ENCODE measurements at places on chromosomes 4 and X. TPM values are rescaled to one million over a fixed set of nuclear protein-coding genes. Genes with fewer than 3 reads are reported as not detected.
A peak's percentile ranks its signal among the peaks of the same experiment; 100 is the strongest.

DNA sequence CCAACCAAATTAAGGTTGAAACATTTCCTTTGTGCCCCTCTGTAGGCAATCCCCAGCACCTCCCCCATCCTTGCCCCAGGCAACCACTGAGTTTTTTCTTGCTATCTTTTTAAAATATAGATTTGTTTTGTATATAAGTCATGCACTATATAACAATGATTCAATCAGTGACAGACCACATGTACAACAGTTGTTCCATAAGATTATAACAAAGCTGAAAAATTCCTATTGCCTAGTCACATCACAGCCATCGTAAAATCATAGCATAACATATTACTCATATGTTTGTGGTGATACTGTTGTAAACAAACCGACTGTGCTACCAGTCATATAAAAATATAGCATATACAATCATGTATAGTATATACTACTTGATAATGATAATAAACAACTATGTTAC, 211.9 kb upstream of the NRK start:
- no peak for DNase-seq

- DNase-seq = peak; percentile 72
Observed at GRCh38 chrX:155997436-155997835, at the start of gene IL9R. Gene IL9R (plus strand): TSS chrX:155997696. CDS start chrX:155997760, 64 bp downstream.

GRPR gene
- polyA plus RNA-seq = not detected

GAGE1 gene
- not detected for polyA plus RNA-seq

- DNase-seq = no peak
Observed at GRCh38 chr4:129438456-129438981, 342.6 kb downstream of the C4orf33 start.

- no peak for DNase-seq
Observed at GRCh38 chr4:40395908-40396793, 61.0 kb downstream of the CHRNA9 start.

GRCh38 chr4:14415146-14415545, 587.1 kb upstream of the CPEB2 start:
- DNase-seq = no peak

GRCh38 chr4:22496165-22496813, 19.6 kb downstream of the ADGRA3 start:
- no peak for DNase-seq

UGT2A1 gene
- not detected for polyA plus RNA-seq

- DNase-seq = no peak
Observed at GRCh38 chr4:70508801-70509200, 9.6 kb upstream of the AMTN start.

GAB1 gene
- 2.9 TPM for polyA plus RNA-seq

SLC49A3 gene
- polyA plus RNA-seq = 6.1 TPM

PSAPL1 gene
- polyA plus RNA-seq = not detected

JCHAIN gene
- 0.76 TPM for polyA plus RNA-seq

- no peak for DNase-seq
Observed at GRCh38 chr4:52884994-52885393, 22.9 kb downstream of the RASL11B start.

- no peak for DNase-seq
Observed at GRCh38 chr4:84384801-84385200, 114.3 kb downstream of the NKX6-1 start.

DNA sequence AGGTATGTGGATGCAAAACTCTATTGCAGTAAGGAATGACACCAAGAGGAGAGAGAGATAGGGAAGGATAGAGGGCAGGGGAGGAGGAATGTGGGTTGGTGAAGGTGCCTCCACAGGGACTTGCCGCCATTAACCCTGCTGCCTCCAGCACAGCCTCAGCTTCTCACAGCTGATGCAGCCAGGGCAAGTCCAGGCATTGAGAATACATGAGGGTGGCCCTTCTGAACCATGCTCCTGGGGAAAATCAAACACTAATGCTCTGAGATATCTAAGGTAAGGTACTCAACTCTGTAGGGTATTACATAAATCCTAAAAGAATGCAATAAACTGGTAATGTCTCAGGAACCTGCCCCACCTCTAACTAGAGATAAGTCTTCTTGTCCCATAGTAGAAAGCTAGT, 28.7 kb downstream of the UGT2B7 start:
- no peak for DNase-seq

HSD17B13 gene
- 0.10 TPM for polyA plus RNA-seq

- DNase-seq = no peak
Observed at GRCh38 chr4:141028024-141028529, 105.2 kb downstream of the RNF150 start.

- no peak for DNase-seq
Observed at GRCh38 chr4:141686146-141686775, 49.9 kb downstream of the IL15 start.

GRCh38 chr4:30586850-30587249, 133.3 kb upstream of the PCDH7 start:
- no peak for DNase-seq

GRCh38 chr4:14064984-14065383, 437.5 kb upstream of the BOD1L1 start:
- DNase-seq = no peak

- DNase-seq = no peak
Observed at GRCh38 chr4:145440292-145441007, 41.2 kb upstream of the SMAD1 start.

DNA sequence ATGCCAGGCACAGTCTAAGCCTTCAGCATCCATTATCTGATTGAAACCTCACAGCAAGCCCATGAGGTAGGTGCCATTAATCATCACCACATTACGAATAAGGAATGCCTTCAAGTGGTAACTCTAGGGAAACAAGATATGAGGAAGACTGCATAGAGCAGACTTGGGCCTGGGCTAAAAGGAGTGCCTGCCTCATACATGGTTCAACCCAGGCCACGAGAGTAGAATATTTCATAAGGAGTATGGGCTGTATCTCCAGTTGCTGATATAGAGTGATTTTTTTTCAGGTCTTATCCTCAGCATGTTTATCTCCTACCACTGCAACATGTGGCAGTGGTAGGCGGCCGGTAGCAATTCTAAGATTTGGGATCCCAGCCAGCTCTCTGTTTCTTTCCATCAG, 51.7 kb downstream of the ATP11C start:
- DNase-seq = no peak

- no peak for DNase-seq
Observed at GRCh38 chr4:130422261-130422660, 1326.3 kb downstream of the C4orf33 start.

DNA sequence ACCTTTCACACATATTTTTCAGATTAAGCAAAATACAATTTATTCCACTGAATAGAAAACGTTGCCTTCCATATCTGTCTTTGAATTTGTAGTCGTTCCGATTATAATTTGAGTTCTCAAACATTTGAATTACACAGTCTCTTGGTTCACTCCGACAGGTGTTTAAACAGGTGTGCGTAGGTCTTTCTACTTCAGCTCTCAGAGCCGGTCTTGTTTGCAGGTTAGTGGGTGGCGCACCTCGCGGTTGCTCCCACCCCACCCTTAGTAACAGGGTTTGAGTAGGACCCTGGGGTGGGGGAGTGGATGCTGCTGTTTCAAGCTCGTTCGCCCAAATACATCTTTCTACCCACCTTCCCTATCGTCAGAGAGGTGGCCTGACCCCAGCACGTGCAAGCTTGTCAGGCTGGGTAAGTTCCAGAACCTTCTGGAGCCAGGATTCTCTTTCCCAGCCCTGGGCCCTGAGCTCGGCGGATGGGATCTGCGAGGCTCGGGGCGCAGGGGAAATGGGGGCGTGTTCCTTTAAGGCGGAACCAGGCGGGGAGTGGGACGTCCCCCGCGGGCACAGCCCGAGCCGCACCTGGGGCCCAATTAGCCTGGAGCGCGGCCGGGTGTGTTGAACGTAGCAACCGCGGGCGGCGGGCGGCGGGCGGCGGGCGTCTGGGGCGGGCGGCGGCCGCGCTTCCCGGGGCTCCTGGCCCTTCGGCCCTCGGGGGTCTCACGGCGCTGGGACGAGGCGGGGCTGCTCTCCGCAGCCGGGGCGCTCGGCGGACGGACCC, at the start of gene FAM149A:
TSS of gene FAM149A (plus strand) at position 591 of the 776 bp plus-strand sequence.
- DNase-seq = no peak

DNA sequence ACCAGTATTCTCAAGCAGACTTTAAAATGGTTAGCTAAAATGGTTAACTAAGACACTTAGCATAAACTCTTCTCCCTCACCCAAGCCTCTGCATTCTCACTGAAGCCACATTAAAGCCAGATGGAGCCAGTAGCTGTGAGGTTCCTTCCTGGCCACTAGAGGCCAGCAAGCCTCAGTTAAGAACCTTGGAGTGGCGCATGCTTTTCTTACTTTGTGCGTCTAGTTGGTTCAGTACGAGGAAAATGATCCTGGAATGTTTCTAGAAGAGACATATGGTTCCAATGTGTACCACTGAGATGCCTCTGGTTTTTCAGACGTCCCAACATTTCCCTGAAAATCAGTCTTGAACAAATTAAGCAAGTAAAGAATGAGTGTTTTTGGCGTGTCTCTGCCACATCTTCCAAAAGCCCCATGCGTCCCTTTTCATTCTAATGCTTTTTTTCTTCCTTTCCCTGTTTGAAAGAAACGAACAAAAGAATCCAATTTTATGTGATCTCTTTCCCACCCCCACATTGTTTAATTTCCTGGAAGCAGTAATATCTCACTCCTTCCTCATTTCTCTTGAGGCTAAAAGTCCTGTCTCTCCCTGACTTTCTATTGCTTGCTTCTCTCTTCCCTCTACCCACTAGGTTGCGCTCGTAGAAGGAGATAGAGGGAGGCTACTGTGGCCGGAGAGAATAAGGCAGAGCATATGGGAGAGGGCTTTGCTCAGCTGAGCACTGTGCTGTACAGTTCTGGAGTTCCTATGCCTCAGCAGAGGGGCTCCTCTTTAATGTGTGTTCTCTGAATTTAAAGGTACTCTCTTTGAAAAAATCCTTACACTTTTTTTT, 82.9 kb upstream of the TAB3 start:
- peak; percentile 2 for DNase-seq

- DNase-seq = peak; percentile 25
Observed at GRCh38 chr4:37780444-37781130, 45.9 kb upstream of the PGM2 start.

BRS3 gene
- polyA plus RNA-seq = not detected

Data from immature natural killer cell (primary cell).